ENCODE measurements at places on chromosomes 1 and 21.
A peak's percentile ranks its signal among the peaks of the same experiment; 100 is the strongest.

DNA sequence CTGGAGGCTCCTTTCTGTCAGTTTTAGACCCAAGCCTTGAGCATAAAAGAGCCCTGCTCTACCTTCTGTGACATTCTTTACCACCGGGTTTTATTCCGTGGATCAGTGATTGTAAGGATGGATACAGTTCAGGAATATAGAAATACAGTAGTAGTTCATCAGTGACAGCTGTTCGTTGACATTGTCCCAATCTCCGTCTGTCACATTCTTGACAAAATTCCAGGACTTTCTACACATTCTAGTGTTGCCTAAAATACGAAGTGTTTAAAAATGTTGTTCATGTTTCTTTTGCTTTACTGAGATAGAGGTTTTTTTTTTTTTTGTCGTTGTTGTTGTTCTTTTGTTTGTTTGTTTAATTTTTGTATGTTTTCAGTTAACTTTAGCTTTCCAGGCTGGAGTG lies 29.9 kb downstream of the MAP10 start:
- DNase-seq, result no peak

DNA sequence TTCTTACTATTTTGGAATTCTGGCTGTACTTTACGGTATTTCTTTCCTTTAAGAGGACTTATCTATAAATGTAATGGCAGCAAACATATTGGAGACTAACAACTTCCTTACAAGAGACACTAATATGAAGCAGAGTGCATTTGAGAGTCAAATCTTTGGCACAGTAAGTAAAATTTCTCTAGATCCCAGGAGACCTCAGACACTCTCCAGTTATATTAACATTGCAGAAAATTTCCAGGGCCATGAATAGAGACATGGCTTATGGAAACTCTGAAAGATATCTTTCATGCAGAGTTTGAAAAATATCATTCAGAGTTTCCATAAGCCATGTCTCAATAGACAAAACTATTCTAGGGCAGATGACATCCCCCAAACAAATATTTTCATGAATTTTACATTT lies 51.2 kb downstream of the IL23R start:
- DNase-seq, result no peak

DNA sequence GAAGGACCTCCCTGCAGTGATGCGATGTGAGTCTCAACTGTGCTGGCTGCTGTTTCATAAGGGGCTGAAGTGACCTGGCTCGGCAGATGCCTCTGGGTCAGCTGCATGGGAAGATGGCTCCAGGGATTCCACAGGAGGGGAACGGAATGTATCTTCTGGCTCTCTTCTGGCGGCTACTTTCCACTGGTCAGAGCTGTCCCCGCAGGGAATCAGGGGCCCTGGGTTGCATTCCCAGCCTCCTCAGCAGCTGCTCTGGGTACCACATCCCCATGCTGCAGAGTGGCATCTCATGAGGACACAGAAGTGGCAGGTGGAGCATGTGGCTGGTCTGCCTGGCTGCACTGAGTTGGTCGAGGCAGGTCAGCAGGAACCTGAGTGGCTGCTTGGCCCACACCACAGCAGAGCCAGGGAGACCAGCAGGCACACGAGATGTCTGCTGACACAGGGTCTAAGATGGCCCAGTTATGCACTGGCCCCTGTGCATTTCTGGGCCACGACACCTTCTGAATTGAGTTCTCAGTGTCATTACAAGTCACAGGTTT lies 42.8 kb downstream of the POFUT2 start:
- DNase-seq, result no peak

DNA sequence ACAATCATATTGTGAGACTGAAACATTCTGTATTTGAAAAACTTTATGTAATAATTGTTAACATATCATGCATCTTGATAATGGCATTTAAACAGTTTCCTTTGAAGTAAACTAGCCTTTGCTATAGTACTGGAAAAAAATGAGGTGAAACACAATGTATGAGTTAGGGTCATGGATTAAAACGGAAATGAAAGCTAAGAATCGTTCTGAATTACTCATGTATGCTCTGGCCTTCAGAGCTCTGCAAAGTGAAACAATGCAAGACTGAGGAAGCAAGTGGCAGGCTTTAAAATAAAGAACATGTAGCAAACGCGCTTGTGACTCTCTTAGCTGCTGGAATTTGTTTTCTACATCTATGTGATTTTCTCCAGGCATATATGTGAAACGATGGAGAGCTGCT lies 317.1 kb downstream of the DPYD start:
- peak; percentile 7 for DNase-seq

- DNase-seq, result peak; percentile 55
These were observed 80.7 kb upstream of the DUSP10 start for GRCh38 chr1:221822591-221822990.

- DNase-seq, result peak; percentile 88
These were observed 656.4 kb downstream of the LTN1 start for GRCh38 chr21:28336314-28336713.

DNA sequence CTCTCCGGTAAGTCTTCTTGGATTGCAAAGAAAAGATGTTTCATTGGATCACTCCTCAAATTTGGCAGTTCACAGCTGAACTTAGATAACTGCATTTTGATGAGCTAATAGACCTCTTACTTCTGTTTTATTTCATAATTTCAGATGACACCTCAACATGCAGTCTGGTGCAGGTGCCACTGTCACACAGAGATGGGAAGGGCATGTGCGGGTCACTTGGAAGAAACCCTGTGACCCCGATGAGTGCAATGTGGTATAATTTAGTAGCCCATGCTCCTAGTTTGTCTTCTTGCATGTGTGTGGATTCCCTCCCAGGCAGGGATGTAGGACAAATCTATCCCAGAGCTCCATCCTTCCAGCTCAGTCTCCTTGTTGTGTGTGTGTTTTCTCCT lies 481 bp upstream of the SLAMF1 start:
- DNase-seq, result no peak

GRCh38 chr1:145692785-145693443 lies 14.3 kb downstream of the PDZK1 start:
- DNase-seq, result no peak

GRCh38 chr1:43383449-43383848 lies 6.2 kb downstream of the MED8 start:
- DNase-seq, result peak; percentile 90

DNA sequence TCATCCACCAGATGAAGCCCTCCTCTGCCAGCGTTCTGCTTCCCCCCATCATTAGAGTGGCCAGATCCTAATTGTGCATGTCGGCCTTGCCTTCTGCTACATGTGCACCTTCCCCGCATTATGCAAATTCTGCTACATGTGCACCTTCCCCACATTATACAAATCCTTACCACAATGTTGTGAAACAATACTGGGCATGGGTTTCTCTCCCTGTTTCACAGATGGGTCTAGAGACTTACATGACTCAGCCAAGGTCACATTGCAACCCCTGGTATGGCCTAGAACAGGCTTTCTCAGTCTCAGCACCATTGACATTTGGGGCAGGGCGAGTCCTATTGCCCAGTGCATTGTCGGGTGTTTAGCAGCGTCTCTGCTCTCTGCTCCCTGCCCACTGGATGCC lies 1.0 kb upstream of the CELA2A start:
- no peak for DNase-seq
